GM23338 (cell line): ENCODE measurements at places on chromosomes 3 and 15.

DNA sequence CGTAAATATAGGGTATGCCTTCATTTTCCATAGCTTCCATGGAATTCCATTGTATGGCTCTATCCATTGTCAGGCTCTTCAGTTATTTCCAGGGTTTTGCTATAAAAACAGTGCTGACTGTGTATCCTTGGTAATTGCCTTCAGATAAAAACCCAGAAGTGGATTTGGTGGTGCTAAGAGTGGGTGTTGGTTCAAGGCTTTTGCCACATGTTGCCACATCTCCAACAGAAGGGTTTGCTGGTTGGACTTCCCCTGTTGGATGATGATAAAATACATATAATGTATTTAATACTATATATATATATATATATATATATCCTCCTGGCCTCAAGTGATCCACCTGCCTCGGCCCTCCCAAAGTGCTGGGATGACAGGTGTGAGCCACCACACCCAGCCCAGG is 97.8 kb downstream of the FLNB start:
- no peak overlapping the region for H3K27ac ChIP-seq
- no peak for DNase-seq
- peaks cover 46% of the 10 kb centered on the region for H3K36me3 ChIP-seq

DNA sequence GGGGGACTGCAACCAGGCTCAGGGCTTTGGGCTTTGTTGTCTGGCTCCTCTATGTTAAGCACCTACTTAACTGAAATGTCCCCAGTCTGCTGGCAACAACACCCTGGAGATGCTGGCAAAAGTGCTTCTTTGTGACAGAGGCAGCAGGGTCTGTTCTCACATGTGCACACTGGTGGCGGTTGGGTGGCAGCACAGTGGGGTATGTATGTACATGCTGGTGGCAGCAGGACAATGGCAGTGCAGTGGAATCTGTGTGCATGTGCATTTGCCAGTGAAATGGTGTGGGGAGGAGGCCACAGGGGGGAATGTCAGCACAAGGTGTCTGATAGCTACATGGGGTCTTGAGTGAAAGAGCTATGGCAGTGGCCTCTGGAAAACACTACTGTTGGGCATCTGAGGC is 830.3 kb downstream of the DIPK2A start:
- H3K4me3 ChIP-seq, result no peak overlapping the region
- DNase-seq, result no peak
- H3K27me3 ChIP-seq, result no peaks in the 10 kb centered on the region
- H3K27ac ChIP-seq, result no peak overlapping the region

DNA sequence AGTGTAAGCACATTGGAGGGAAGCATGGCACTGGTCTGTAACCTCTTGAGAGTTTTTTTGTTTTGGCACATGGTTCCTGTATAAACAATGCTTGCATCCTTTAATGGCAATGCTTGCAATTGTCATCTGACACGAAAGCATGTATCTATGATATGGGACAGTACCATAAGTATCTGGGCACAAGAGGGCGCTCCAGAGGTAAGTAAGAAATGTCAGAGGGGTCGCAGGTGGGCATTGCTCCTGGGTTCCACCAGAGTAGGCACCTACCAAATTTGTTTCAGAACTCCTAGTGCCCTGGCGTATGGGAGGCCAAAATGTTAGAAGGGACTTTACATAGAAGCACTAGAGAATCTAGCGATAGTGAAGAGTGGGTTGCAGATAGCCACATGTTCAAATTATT is 58.7 kb upstream of the BCHE start:
- H3K27ac ChIP-seq, result no peak overlapping the region
- peak; percentile 97 for DNase-seq
- H3K4me3 ChIP-seq, result no peak overlapping the region

GRCh38 chr3:102727340-102727739 is 292.5 kb downstream of the ZPLD1 start:
- DNase-seq, result no peak
- no peak overlapping the region for H3K4me3 ChIP-seq
- H3K27ac ChIP-seq, result no peak overlapping the region
- H3K4me1 ChIP-seq, result no peaks in the 10 kb centered on the region
- no peaks in the 10 kb centered on the region for H3K36me3 ChIP-seq

DNA sequence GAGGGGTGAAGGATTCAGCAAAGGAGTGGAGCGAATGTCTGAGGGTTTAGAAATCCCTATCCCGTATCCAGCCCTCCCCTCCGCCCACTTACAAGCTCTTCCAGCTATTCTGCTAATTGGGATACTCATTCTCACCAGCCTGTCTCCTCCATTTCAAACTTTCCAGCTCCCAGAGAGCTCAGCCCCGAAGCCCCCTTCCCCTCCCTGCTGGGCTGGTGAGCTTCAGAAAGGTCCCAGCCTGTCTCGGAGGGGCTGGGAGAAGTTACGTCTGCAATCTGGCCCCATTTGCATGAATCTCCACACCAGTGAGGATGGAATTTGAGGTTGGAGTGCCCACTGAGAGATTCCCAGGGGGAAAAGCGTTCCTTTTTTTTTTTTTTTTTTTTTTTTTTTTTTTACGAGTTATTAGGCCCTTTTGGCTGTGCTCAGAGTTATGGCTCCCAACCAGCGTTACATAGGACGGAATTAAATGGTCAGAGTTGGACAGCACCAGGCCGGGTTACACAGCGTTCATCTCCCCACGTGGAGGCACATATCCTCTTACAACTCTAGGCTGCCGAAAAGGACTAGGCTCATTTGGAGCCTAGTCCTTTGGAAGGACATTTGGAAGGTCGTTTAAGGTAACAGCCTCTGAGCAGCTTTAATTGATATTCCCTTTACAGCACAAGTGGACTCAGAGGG is 34.6 kb downstream of the FGD5 start:
- H3K36me3 ChIP-seq, result no peaks in the 10 kb centered on the region
- H3K4me3 ChIP-seq, result no peak overlapping the region
- no peak overlapping the region for H3K27ac ChIP-seq
- H3K4me1 ChIP-seq, result peaks cover 31% of the 10 kb centered on the region
- peak; percentile 40 for DNase-seq

DNA sequence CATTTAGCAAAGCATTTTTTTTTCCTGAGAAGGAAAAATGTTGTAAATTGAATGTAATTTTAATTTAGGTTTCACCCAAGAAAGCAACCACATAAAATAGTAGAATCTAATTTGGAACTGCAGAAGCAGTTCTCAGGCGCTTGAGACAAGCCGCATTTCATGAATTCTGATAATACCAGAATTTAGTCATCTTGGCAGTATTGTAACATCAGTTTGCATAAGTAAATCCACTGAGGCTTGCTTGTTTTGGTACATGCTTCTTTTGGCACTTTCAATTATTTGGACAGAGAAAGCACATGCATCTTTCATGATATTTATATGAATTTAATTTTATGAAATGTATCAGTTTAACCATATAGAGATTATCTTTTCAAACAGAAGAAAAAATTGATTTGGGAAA is 389.7 kb upstream of the ROBO1 start:
- H3K27me3 ChIP-seq, result no peaks in the 10 kb centered on the region
- H3K27ac ChIP-seq, result no peak overlapping the region
- H3K4me3 ChIP-seq, result no peak overlapping the region
- DNase-seq, result no peak
- no peaks in the 10 kb centered on the region for H3K4me1 ChIP-seq

DNA sequence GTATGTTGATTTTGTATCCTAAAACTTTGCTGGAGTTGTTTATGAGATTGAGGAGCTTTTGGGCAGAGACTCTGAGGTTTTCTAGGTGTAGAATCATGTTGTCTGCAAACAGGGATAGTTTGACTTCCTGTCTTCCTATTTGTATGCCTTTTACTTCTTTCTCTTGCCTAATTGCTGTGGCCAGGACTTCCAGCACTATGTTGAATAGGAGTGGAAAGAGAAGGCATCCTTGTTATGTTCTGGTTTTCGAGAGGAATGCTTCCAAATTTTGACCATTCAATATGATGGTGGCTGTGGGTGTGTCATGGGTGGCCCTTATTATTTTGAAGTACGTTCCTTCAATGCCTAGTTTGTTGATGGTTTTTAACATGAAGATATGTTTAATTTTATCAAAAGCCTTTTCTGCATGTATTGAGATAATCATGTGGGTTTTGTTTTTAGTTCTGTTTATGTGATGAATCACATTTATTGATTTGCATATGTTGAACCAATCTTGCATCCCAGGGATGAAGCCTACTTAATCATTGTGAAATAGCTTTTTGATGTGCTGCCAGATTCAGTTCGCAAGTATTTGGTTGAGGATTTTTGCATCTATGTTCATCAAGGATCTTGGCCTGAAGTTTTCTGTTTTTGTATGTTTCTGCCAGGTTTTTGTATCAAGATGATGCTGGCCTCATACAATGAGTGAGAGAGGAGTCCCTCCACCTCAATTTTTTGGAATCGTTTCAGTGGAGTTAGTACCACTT is 188.1 kb downstream of the MINAR1 start:
- H3K4me1 ChIP-seq, result no peaks in the 10 kb centered on the region
- H3K4me3 ChIP-seq, result no peak overlapping the region
- no peak for DNase-seq
- no peaks in the 10 kb centered on the region for H3K36me3 ChIP-seq
